ENCODE measurements at places on chromosomes 11 and 22.

DNA sequence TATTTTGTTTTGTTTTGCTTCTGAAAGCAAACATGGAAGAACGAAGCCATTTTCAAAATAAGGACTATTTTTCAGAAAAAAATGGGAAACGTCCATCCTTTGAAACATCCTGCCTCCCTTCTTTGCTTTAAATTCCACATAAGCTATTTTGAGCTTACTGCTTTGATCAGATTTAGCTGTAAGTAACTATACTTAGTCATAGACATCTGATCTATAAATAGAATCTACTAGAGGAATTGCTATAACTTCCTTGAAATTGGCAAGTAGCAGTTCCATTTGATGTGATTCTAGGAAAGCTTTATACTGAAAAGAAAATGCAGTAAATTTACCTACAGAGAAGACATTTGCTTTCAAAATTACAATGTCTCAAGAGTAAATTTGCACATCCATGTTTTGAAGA is 305.8 kb downstream of the TTC28 start:
- no peak for DNase-seq

DNA sequence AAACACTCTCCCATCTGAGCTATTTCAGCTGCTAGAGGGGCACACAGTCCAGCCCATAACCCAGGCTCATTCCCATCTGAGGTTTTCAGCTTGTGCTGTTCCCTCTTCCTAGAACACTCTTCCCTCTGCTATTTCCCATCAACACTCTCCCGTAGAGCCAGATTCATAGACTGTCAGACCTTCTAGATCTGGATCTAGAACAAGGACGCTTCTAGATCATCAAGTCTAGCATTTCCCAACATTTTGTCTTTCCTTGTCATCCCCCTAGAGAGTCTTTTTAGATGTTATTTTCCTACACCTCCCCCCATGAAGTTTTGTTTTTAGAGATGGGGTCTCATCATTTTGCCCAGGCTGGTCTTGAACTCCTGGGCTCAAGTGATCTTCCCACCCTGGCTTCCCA is 13.4 kb downstream of the CRYBA4 start:
- DNase-seq = no peak

DNA sequence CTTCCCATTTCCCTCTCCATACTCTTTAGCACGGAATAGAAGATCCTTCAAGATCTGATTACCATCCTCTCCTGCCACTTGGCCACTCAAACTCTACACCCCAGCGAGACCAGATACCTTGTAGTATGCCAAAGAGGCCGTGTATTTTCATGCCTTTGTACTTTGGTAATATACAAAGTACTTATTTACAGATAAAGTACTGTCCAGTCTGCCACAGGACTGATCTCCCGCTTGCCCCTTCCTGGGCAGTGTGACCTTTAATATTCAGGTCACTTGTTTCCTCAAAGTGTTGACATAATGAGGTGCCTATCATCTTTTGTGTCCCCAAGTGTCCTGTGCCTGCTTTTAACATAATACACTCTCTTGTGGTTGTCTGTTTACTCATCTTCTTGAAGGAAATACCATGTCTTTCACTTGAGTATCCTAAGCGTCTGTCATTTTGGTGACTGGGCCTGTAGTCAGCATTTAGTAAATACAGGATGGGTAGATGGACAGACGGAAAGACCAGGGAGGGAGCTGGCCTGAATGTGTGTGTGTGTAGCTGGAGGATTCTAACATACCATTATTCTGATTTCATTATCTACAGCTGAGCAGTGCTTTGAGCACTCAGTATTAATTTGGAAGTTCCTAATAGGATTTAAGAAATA is 137.4 kb downstream of the NAV2 start:
- DNase-seq = no peak

DNA sequence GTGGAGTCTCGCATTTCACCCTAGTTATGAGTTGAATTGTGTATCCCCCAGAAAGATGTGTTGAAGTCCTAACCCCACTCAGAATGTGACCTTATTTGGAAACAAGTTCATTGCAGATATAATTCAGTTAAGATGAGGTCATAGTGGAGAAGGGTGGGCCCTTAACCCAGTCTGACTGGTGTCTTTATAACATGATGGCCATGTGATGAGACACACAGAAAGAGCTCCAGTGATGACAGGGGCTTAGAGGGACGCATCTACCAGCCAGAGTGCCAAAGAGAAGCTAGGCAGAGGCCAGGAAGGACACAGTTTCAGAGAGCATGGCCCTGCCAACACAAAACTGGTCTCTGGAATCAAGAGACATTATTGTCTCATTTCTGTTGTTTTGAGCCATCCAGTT is 50.3 kb downstream of the LARGE1 start:
- no peak for DNase-seq

DNA sequence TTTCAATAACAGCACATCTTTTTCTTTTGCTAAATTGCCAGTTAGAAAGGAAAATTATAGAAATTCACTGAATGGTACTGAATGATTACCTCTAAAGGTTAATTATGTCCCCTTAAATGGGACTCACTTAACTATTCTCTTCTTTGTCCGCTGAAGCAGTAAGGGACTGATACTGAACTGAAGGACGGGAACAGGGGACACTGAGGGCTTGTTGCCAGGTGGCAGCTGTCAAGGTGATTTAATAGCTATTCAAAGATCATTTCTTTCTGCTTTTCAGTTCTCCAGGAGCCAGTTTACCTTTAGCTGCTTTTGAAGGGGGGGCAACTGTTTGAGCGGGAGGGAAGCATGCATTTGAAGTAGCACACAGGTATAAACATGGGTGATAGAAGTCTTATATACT is 325.4 kb upstream of the CCDC90B start:
- DNase-seq = peak; percentile 81

Measured in NCI-H526 (cell line).